Dermis microvascular lymphatic vessel endothelial cell (primary cell): ENCODE measurements at places on chromosomes 11 and 22. TPM values are rescaled to one million over a fixed set of nuclear protein-coding genes. Genes with fewer than 3 reads are reported as not detected.

Gene KLHL35
- total RNA-seq = 1.0 and 2.4 TPM in 2 replicates

Gene ANKK1
- total RNA-seq = not detected in 2 replicates

Gene CLTCL1
- 2.8 and 3.5 TPM in 2 replicates for total RNA-seq

Gene KRTAP5-10
- not detected in 2 replicates for total RNA-seq

Gene NELL1
- total RNA-seq = not detected in 2 replicates

Gene ENTHD1
- not detected in 2 replicates for total RNA-seq

Gene TRMU
- 16.3 and 19.5 TPM in 2 replicates for total RNA-seq

Gene NXPE2
- total RNA-seq = not detected in 2 replicates

Gene OR10A2
- not detected in 2 replicates for total RNA-seq

Gene SORL1
- total RNA-seq = under 0.01 and 0.13 TPM in 2 replicates

Gene OR56B4
- total RNA-seq = not detected in 2 replicates

Gene ZBTB3
- total RNA-seq = 9.0 and 11.6 TPM in 2 replicates

Gene MOV10L1
- total RNA-seq = 22.7 and 44.1 TPM in 2 replicates

Gene APOA4
- not detected in 2 replicates for total RNA-seq

Gene HMOX1
- 57.3 and 104 TPM in 2 replicates for total RNA-seq

Gene SMTNL1
- total RNA-seq = not detected in 2 replicates

Gene IFITM1
- total RNA-seq = 1.0 and 1.1 TPM in 2 replicates

Gene MMP8
- total RNA-seq = not detected in 2 replicates
